Ammon's horn (tissue), 1 donor: ENCODE measurements at places on chromosomes 2 and 18.

GRCh38 chr18:79733986-79734770 is 54.6 kb downstream of the CTDP1 start:
- DNase-seq = no peak

DNA sequence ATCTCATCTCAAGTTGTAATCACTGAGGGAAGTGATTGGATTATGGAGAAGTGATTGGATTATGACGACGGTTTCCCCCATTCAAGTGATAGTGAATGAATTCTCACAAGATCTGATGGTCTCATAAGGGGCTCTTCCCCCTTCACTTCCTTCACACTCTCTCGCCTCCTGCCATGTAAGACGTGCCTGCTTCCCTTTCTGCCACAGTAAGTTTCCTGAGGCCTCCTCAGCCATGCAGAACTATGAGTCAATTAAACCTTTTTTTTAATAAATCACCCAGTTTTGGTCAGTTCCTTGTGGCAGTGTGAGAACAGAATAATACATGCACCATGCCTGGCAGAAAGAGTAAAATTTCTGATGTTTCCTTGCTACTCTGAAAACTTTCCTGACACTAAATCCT is 36.6 kb downstream of the CEP68 start:
- no peak for DNase-seq

DNA sequence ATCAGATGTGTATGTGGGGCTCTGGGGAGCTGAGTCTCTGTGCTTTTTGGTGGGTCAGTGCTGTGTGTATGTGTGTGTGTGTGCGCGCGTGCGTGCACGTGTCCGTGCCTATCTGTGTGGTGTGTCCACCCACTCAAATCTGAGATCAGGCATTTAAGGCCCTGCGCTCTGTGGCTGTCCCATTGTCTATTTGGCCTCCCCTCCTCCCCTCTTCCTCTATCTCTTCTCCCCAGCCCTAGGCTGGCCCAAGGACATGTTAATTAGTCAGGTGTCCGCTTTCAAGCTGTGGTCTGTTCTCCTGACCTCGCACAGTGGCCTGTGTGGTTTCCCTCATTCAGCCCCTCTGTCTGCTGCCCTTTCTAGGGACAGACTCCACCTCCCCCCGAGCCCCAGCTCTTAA is 136.4 kb downstream of the DYSF start:
- no peak for DNase-seq

DNA sequence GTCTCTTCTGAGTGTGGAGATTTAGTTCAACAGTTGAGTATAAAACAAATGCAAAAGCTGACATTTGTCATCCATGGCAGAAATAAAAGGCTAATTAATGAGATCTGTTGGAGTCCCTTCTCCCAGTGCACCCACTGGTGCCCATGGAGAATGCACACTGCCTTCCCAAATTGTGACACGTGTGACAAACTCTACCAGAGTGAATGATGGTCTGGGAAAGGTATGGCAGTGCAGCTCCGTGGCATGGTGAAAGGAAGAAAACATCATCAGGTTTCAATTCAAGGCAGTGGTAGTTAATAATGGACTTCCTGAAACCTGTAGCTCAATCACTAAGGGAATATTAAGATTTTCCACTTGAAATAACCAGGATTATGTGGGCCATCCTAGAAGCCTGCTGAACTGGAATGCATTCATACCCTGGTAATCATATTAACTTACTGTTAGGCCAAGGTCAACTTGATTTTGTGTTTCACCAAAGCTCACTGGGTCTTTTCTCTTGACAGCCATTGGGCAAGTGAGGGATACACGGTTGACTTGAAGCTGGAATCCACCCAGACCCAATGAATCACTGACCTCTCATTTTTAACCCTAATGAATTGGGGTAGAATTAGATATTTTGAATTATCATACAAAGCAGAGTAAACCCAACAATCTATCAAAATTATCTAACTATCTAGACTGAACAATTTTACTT is 167.6 kb downstream of the AFF3 start:
- DNase-seq = no peak

- DNase-seq = no peak
These were observed 21.6 kb upstream of the ITGB6 start for GRCh38 chr2:160221391-160222276.

- DNase-seq = no peak
These were observed 43.3 kb downstream of the TGFA start for GRCh38 chr2:70510313-70510712.

DNA sequence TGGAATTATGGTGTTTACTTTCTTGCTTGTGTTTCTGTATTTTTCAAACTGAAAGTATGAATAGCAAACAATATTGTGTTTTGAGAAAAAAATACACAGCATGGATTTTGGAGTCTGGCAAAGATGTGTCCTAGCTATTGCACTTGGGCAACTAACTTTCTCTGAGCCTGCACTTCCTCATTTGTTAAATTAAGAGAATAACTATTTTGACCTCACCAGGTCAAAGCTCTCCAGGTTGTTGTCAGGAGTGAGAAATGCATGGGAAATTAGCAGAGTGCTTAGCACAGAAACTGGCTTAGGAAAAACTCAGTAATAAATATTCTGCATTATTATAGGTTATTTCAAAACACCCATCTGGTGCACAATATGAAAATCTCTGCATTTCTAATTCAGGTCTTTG is 28.2 kb downstream of the LYPD1 start:
- DNase-seq = no peak

DNA sequence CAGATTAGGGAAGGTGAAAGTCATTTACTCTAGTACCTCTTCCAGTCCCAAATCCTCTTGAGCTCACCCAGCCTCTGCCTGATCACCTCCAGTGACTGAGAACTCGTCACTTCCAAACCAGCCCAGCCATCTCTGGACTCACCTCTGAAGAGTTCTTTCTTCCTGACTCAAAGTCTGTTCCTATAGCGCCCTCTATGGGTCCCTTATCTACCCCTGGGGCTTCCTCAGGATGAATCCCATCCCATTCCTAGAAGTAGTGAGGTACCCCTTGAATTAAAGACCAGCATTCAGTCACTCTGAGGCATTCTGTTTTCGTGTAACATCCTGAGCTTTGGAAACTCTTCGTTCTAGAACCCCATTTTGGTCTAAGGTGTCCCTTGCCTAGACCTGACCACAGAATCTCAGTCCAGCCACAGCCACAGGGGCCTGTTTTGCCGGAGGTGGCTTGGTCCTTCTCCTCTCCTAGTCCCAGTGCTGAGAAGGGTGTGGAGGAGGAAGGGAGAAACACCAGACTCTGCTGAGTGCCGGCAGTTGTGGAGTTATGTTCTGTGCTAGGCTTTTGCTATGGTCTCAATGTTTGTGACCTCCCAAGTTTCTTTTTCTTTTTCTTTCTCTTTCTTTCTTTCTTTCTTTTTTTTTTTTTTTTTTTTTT is 32.7 kb downstream of the SIX3 start:
- no peak for DNase-seq

GRCh38 chr2:42572297-42573081 is 4.1 kb downstream of the MTA3 start:
- no peak for DNase-seq

DNA sequence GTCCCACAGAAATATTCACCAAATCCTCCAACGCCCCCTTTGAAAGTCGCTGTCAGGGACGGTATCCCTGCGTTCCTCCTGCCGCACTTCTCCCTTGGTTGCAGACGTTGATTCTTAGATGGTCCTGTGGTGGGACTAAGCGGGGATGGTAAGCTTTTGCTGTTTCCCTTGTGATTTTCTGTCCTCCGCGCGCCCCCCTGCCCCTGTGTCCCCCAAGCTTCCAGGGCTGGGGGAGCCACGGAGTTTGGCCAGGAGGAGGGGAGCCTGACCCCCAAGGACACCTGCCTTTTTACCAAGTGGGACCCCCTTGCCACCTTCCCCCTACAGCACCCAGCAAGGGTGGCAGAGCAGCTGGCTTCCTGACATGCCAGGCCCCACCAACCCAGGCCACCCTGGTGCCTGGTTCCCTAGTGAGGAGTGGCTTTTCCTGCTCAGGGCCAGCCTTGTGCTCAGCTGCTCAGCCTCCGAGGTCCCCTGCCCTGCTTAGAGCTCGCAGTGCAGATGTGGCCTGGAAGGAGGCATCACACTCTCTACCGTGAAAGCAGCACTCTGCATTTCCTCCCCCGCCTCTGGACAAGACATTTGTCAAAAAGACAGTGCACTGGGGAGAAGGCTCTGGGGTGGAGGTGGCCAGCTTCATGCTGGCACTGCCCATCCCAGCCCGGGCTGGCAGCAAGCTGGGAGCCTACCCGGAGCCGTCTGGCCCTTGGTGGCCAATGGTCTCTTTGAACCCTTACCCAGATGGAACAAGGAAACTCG is 49.4 kb downstream of the TWIST2 start:
- no peak for DNase-seq

GRCh38 chr2:56184500-56185011 is 766 bp downstream of the CCDC85A start:
- no peak for DNase-seq

- no peak for DNase-seq
These were observed 39.2 kb downstream of the IL1R2 start for GRCh38 chr2:102030855-102031527.

GRCh38 chr2:200377355-200378336 is 71.2 kb downstream of the SPATS2L start:
- DNase-seq = no peak

DNA sequence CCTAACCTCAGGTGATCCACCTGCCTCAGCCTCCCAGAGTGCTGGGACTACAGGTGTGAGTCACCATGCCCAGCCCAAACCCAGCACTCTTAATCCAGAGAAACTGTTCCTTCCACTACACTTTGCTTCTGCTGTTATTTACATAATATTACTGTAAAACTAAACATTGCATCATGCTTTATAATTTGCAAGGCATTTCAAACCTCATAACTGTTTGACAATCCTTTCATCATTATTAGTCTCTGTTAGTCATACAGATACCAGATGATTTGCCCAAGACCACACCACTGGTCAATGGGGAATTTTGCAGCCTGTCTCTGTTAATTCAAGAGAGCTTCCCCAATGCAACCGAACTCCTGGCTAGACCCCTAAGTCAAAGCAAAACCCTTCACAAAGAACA is 338.3 kb downstream of the ALK start:
- no peak for DNase-seq
